Right lung (tissue), 10 donors: ENCODE measurements at places on chromosomes 2 and 18.

DNA sequence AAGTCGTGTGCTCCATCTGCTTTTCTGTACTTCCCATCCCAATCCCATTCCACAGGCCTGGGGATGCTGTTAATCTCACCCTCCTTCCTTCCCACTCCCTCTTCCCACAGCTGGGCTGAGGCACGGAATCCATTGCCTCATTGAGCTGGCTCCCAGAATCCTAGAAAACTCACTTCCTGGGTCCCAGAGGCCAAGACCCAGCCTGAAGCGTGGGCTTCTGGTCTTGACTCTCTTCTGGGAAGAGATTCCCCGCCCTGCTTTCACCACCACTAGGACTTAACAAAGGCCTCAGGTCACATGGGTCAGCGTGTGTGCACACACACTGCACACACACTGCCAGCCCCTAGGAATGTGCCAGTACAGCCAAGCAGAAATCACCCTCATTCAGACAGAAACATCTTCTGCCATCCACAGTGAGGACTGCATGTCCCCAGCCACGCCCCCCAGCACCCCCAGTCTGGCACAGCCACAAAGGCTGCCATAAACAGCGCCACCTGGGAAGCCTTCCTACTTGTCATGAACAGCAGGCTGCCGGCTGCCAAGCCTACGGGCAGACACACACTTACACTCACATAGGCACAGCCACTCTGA is 165.8 kb downstream of the TNS1 start:
- DNase-seq: peak; percentile 37

DNA sequence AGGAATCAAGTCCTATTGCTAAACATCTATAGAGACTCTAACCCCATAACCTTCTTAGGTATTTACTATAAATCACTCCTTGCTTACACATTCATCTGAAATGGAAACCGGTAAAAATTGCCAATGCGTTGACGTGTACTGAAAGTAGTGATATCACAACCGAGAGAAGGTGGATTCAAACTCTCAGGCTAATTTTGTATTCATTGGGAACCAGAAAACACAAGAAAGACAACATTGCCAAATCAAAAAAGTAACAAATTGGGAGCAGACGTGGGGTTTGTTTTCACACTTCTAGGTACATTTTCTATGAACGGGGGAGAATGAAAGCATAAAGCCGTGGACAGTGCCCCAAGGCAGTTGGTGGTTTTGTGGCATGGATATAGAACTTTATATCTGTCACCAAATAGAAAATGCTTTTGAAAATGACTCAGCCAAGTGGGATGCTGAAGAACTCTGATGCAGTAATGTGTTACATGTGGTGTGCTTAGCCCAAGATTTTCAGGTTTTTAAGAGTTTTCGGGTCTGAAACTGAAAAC is 155.1 kb upstream of the RASGRP3 start:
- DNase-seq: no peak

DNA sequence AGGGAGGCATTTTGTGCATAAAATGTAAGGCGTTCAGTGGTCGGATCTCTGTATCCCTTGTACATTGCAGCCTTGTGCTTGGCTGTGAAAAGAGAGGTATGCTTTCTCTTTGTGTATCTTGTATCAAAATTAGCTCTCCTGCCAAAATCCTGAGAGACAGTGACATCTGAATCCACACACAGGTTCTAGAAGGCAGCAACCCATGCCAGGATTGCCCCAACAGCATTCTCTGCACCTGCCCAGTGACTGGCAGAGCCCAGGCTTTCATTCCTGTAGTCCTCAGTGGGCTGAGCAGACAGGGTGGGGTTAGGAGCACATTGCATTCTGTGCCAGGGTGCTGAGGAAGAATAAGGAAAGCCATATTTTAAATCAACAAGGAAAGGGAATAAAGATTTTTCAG is 740.3 kb upstream of the RAB6C start:
- DNase-seq: no peak

- no peak for DNase-seq
These were observed 38.7 kb downstream of the PKDCC start for GRCh38 chr2:42086500-42086953.

DNA sequence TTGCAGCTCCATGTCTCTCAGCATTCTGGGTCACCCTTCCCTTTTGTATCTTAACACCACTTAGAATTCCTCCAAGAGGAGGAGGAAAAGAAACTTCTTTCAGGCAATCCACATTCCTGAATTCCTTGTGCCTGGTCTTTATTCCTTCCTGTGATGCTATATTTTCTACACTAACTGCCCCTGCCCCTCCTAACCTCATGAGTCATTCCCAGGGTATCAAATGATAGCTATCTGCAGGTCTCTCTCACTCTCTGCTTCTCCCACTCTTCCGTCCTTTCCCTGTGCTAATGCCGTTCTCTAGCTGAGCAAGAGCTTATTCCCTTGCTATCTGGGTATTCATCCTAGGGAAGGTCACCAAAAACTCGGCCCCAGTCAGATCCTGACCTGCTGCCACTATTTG is 395.0 kb upstream of the TCF4 start:
- no peak for DNase-seq

DNA sequence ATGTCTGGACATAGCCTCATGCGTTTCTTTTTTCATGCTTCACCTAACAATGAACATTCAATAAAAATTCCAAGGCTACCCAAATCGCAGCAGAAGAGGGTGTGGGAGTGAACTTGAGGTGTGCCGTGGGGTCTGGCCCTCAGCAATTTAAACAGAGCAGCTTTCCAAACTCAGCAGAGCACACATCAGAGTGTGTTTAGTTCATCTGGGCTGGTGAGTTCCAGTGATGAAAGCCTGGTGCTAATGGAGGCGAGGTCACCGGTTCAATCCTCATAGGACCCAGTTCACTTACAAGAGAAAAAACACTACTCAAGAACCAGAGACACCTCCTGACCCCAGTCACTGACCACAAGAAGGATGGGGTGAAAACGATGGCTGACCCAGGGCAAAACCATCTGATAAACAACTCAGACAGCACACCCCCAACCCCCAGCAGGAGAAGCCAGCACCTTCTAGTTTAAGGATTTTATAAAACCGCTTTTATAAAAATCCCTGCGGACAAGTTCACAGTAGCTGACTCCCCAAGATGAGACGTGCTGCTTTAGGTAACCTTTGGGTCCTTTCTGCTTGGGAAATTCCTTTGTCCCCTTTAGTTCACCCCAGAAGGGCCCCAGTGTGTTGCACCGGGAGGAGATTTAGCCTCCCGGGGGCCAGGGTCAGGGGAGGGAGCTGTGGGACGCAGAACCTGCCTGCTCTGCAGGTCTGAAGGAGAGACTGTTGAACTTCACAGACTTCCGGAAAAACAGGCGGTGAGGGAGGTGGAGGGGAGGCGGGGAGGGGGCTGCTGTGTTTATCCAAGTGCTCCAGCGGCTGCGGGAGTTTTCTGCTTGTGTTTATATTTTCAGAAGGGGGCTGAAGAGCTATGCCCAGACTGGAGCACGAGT is 152.7 kb upstream of the SOX11 start:
- DNase-seq: peak; percentile 53

GRCh38 chr18:49813069-49813318 is 339 bp downstream of the ACAA2 start:
- DNase-seq: no peak

- DNase-seq: no peak
These were observed 163.5 kb upstream of the CXCR4 start for GRCh38 chr2:136281281-136282114.

DNA sequence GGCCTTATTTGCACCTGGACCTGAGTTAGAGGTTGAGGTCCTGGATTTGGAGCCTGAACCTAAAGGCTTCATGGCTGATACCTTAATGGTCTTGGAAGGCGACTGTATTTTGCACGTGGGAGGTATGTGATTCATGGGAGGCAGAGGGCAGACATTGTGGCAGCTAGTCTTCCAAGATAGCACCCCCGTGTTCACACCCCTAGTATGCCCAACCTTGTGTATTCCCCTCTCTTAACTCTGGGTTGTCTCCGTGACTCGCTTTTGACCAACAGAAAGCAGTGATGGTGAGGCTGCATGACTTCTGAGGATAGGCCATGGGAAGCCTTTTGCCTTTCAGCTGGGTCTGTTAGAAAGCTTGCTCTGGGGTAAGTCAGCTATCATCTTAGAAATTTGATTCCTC is 45.8 kb upstream of the HAAO start:
- DNase-seq: no peak

GRCh38 chr2:32135409-32135808 is 30.3 kb upstream of the SLC30A6 start:
- peak; percentile 1 for DNase-seq

- DNase-seq: no peak
These were observed 193.0 kb upstream of the LHCGR start for GRCh38 chr2:48948400-48949125.

DNA sequence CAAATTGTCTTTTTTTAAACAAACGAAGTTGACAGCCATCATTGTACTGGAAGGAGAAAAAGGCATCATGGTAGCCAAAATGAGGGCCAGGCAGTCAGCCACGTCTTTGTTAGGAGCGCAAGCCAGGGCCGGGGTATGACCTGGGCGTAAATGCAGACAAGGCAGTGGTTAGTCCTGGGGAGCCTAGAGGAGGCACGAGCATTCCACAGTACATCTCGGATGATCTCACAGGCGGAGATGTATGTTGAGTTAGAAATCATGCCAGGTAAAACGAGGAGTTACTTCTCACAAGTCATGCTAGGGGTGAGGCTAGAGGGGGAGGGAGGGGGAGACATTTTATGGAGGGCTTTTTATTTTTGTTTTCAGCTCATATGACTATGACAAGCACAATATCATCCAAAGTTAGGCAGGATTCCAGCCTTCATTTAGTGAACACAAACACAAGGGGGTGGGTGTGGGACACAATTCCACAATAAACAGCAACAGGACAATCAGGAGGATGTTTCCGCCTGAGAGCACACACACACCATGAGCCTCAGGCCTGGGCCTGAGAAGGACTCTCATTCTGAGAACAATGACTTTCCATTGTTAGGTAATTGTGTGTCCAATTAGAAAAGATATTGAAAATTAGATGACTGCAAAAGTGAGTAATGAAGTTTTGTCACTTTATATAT is 64.4 kb upstream of the PGAP1 start:
- no peak for DNase-seq

DNA sequence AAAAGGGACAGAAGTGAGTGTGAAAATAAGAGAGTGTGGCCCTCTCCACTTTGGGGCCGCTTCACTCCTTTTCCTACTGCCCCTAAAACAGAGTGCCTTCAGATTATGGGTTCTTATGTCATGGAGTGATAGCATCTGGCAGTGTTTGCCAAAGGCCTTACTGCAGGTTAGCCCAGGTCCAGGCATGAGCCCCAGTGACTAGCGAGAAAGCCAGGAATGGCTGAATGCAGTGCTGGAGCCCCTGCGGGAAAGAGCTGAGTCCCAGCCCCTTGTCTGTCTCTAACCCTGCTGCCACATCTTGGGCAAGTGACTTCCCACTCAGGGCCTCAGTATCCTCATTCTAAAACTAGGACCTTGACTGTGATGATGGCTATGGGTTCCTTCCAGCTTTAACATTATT is 6.0 kb downstream of the IGFBP5 start:
- no peak for DNase-seq

DNA sequence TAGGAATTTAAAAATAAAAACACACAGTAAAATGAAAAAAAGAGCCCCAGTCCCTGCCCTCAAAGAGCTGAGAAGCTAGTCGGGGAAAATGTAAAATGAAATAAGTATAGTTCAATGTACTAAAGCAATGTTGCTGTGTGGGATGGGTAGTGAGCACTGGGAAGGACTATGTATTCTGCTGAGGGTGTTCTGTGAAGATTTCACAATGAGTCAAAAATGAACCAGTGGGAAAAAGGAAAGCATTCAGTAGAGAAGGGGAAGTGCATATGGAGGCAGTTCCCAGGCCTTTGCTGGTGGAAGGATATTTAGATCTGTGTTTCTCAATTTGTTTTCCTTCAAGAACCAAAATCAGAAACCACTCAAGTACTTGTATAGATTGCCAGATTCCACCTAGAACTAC is 1094.7 kb upstream of the KLHL29 start:
- no peak for DNase-seq

- DNase-seq: no peak
These were observed 281.7 kb upstream of the CCDC68 start for GRCh38 chr18:55240978-55241377.

DNA sequence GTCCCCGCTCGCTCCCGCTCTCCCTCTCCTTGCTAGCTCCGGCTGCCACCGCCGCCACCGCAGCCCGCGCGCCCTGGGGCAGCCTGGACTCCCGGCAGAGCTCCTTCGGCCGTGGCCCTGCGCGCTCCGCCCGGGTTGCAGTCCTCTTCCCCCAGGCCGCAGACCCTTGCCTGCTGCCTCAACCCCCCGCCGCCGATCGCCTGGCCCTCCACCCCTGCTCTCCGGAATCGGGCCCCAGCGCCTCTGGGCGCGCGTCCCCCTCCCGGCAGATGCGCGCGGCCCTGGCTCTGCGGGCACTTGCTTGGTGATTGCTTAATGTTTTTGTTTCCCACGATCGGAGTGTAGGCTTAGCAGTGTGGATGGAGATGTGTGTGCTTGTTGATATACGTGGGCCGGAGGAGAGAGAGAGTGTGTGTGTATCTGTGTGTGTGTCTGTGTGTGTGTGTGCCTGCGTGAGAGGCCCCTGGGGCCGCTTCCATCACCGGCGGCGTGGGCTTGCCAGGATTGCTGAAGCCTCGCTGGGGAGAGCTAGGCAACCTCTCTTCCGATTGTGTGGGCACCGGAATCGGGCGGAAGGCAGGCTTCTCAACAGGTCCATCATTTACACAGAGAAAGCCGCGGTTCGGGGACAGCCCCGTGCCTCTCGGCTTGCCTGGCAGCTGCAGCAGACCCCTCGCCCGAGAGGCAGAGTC is 877 bp downstream of the INHBB start:
- DNase-seq: no peak

- DNase-seq: peak; percentile 51
These were observed 31.3 kb downstream of the PTPRM start for GRCh38 chr18:7598167-7599047.

GRCh38 chr2:31334311-31335026 is 80.1 kb downstream of the XDH start:
- no peak for DNase-seq

- no peak for DNase-seq
These were observed 12.1 kb upstream of the YES1 start for GRCh38 chr18:824179-824578.

- no peak for DNase-seq
These were observed 10.3 kb downstream of the DIPK1C start for GRCh38 chr18:74446631-74447403.

DNA sequence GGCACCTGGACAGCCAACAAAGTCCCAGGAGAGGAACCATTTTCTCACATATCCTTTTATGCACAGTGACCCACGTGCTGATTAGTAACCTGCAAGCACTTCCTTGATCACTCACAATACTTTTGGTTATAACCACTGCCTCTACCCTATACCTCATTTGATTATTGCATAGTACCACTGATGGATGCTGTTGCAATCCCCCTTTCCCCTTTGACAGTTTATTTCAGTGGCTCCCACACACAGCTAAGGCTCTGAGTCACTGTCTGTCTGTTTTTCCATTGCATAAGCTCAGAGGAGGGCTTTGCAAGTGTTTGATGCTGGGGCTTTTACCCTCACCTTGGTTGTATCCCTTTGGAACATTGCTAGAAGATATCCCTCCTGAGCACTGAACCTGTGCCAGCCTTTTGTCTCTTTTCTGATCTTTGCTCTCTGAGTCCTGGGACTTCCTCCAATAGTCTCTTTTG is 101.7 kb upstream of the RBBP8 start:
- no peak for DNase-seq
